ENCODE measurements at places on chromosomes 7 and 10. TPM values are rescaled to one million over a fixed set of nuclear protein-coding genes. Genes with fewer than 3 reads are reported as not detected.

GRCh38 chr10:57952741-57953140 lies 315.0 kb downstream of the IPMK start:
- DNase-seq, result no peak

DNA sequence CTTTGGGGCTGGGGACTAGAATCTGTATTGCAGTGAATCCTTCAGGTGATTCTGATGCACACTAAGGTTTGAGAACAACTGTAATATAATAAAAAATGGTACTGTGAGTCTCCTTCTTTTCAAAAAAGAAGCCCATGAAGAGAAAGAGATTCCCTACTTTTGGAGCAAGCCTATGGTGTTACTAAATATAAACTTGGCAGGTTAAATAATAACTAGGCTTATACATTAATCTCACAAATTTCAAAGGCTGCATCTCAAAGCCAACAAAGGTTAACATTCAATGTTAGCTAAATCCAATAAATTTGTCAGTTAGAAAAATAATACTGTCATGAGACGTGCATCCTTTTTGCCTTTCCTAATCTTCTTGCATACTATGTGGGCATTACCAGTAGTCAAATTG lies 159.7 kb upstream of the LAMB4 start:
- DNase-seq, result no peak

GRCh38 chr7:15863951-15864625 lies 177.6 kb upstream of the MEOX2 start:
- DNase-seq, result no peak

DNA sequence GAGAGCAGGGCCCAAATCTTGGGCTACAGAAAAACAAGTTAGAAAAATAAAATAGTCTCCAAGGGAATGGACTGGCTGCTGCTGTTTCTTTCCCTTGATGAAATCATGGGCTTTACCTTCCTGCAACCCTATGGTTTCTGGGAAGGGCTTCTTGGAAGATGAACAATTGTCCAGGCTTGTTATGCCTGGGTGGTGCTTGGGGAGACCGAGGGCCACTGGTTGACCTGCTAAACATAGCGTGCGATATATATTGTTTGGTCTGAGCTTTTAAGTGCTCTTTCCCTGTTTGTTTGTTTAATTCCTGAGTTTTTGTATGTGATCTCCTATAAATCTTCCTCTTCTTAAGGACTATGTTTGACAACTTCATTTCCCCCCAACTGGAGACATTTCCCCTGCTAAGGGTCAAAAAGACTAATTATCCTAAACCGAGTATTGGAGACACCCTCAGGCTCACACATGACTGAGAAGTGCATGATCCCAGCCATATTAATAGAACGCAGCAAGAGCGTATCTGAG lies 37.9 kb downstream of the SLC25A28 start:
- DNase-seq, result no peak

- DNase-seq, result no peak
These were observed 194.6 kb upstream of the PHYHIPL start for GRCh38 chr10:58981846-58982245.

GRCh38 chr7:84610390-84610789 lies 415.8 kb upstream of the SEMA3A start:
- DNase-seq, result no peak

DNA sequence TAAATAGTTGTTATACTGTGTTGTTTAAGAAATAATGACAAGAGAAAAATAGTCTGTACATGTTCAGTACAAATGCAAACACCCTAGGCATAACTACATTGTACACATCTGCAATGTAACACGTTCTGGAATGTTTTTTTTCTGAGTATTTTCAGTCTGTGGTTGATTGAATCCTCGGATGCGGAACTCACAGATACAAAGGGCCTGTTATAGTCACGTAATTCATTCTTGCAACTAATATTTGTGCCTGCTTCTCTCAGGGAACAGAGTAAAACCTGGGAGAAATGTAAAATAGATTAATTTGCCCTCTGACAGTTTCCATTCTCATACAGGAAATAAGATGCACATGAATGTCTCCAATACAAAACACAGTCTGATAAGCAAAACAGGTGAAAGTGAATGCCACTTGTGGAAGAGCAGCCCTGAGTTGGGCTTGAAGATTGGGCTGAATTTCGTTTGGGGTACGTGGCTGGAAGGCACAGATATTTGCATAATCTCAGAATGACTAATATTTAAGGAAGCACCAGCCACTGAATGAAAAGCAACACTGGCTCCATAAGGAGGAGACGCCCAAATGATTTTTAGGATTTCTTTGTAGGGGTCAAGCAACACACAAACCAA lies 19.1 kb downstream of the DENND2A start:
- DNase-seq, result no peak

DNA sequence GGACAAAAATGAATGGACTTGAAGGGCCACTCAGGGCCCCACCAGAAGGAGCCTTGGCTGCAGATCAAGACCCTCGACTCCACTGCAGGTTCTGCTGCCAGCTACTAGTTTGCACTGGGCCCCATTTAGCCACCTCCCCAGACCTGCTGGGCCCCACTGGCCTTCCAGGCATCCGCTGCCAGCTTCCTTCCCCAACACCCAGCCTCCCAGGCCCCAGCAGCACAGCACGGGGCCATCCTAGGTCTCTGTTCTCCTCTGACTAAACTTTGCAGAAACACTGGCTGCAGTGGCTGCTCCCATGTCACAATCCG lies 277.4 kb upstream of the KLF14 start:
- DNase-seq, result no peak

DNA sequence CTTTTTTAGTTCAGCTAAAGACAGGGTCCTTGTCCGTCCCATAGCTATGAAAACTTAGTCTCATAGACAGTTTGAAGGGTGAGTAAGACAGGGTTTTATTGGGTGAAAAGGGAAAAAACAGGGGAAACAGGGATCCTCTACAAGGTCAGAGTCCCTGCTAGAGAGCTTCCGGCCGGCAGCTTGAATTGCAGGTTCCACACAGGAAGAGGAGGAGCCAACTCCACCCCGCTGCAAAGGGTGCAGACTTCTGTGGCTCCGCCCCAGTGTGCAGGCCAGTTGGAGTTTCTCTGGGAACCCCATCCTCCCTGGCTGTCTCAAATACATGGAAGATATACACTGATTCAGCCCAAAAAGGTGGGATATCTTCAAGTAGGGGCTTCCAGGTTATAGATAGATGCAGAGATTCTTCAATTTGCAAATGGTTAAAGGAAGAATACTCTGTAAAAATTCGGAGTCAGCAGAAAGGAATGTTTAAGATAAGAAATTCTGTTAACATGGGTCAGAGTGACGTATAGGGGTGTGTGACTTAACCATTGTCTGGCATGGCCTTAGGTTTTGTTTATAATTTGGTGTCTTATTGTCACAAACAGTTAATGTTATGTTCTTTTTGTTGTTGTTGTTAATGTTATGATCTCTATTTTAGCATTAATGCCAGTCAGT lies 34.6 kb upstream of the HECW1 start:
- DNase-seq, result no peak

- no peak for DNase-seq
These were observed 15.4 kb downstream of the GPNMB start for GRCh38 chr7:23261843-23262452.

DNA sequence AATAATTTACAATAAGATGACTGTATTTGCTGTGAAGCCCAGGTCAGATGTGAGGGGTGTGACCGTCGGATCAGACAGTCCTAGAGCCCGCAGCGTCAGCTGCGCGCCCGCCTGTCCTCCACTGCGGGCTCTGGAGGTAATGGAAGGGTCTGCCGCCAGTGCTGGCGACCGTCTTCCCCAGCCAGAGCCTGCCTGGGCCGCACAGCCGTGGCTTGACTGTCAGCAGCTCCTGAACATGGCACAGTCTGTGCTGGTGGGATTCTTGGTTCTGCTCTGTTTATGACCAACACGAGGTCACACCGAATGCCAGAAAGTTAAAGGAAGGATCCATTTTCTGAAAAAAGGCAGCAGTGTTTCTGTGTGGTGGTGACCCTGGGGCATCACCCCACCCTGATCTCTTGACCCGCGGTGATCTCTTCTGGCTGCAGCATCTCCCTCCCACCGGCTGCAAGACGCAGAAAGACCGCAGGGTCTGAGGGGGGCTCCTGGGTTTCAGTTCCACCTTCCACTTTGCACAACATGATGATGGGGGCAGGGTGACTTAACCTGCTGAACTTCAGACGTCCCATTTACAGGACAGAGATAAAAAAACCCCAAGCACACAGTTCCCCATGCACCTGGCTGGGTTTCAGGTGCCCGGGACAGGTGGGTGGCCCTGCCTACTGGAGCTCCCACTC lies 103.7 kb downstream of the DNAJB6 start:
- no peak for DNase-seq

GRCh38 chr10:124989526-124989925 lies 47.6 kb downstream of the ZRANB1 start:
- DNase-seq, result no peak

DNA sequence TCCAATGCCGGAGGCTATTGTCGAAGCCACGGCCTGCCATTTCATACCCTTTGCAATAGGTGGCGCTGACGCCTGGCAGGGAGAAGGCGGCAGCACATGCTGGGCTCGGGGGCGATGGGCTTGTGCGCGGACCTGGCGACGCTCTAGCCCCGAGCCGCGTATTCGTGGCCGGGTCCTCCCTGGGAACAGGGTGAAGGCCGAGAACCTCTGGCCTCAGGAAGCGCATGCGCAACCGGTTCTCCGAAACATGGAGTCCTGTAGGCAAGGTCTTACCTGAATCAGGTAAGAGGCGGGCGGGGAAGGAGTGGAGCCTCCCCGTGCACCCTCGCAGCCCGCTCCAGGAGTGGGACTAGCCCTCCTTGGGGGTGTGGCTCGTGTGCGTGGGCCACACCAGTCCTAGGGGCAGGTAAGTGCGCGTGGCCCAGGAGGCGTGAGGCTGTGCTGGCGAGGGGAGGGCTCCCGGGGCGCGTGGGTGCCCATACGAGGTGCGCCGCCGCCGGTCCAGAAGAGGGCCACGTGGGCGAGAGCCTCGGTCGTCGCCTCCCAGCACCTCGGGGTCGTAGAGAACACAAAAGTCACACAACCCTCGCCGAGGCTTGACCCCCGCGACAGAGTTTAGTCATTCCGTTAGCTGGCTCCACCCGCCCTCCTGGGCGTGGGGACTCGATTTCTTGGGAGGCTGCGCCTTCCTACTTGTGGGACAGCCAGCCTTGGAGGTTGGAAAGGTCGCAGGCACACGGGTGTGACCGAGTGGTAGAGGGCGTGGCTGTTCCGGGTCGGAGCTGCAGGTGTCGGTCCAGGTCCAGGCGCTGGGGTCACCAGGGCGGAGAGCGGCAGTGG lies 5.6 kb upstream of the MEST start:
- no peak for DNase-seq

DNA sequence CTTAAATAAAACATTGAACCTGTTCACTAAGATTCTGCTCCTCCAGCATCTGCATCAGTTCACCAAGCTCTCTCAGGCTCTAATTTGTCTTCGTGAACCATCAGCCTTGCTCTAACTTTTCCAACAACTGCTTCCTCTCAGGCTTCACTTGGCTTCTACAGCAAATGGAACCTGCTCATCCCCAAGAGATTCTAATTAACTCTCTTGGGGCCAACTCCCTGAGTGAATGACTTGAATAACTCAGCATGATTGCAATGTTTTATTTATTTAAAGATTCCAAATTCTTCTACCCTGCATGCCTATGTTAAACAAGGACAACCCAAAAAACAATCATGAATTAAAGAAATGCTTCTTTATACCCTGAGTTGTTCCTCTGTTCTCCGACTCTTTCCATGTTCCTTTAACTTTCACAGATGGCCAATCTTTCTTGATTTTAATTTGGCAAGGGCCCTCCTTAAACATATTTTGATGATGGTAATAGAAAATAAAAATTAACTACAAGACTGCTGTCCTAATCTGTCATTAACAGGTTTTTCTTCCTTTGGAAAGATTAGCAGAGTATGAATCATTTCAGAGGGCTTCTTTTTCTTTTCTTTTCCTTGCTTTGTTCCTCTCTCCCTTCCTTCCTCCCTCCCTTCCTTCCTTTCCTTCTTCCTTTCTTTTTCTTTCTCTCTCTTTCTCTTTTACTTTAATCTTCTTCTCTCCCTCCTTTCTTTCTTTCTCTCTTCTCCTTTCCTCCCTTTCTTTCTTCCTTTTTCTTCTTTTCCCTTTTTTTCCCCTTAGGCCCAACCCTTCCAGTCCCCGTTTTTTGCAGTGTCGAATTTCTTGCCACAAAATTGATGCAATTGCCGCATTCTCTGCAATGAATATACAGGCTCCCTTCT lies 195.0 kb upstream of the RHOBTB1 start:
- no peak for DNase-seq

GRCh38 chr7:80540836-80541235 lies 29.0 kb upstream of the GNAT3 start:
- no peak for DNase-seq

GRCh38 chr10:26468291-26468690 lies 30.1 kb downstream of the APBB1IP start:
- DNase-seq, result no peak

GRCh38 chr10:49647554-49647953 lies 31.9 kb upstream of the C10orf53 start:
- no peak for DNase-seq

DNA sequence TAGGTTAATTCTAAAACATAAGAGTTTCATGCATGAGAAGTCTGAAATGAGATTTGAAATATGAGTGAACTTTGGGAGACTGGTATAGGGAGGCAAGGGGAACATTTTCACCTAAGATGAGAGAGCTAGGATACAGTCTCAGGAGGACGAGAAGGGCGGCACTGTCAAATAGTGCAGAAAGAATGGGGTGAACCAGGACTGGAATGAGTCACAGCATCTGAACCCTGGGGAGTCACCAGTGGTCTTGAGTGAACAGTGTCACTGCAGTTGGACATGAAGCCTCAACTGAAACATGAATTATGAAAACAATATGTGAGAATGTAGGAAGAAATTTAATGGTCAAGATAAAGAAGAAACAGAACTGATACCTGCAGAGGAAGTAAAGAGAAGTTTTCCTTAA lies 33.8 kb downstream of the GNG11 start:
- no peak for DNase-seq

DNA sequence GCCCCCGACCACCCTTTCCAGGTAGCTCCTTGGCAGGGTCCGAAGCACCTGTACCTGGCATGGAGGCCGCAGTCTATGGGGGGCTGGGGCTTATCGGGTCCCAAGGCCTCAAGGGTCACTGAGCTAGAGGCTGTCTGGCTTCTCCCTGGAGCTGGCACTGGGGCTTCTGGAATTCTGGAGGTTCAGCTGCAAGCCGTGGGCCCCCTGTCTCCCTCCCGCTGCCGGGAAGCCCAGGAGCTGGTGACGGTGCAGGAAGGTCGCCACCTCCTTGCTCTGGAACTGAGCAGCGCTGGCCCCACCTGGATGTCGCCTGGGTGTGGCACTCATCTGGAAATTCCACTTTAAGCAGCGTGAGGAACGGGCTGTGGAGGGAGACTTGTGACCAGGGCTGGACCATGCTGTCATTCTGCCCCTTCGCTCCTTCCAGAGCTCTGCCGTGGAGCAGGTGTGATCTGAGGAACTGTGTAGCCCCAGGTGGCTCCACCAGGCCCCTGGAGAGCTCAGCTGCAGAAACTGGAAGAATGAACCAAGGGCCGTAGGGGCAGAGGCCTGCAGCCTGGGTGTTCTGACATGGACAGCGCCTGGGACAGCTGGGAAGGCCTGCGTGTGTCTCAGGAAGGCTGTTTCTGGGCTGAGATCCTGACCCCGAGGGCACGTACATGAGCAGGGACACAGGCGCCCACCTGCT lies 129.7 kb upstream of the PPP2R2D start:
- DNase-seq, result no peak

Gene SMKR1
- total RNA-seq, result not detected

Gene HYAL4
- not detected for total RNA-seq

Gene GLUD1
- 186 TPM for total RNA-seq

Gene NCF1
- total RNA-seq, result 0.37 TPM

Gene SYT15B
- 1.8 TPM for total RNA-seq

Gene CHAT
- not detected for total RNA-seq

Gene PAX4
- not detected for total RNA-seq

All from urinary bladder (tissue), 4 donors.